Stomach (tissue), 19 donors: ENCODE measurements at places on chromosomes 4 and X. TPM values are rescaled to one million over a fixed set of nuclear protein-coding genes. Genes with fewer than 3 reads are reported as not detected.

DNA sequence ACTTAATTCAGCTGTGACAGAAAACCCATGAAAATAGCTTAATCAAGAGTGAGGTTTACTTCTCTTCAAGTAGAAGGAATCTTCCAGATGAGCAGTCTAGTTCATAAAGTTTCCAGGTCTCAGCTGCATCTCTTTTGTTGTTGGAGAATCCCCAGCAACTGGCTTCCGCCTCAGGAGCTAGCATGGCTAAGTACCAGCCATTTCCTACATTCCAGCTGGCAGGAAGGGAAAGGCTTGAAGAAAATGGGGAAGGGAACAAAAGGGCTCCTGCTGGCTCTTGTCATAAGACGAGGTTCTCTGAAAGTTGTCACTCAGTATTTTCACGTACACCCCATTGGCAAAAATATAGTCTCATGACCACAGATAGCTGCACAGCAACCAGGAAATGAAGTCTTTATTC, 27.3 kb upstream of the TRIM2 start:
- no peak for DNase-seq

DNA sequence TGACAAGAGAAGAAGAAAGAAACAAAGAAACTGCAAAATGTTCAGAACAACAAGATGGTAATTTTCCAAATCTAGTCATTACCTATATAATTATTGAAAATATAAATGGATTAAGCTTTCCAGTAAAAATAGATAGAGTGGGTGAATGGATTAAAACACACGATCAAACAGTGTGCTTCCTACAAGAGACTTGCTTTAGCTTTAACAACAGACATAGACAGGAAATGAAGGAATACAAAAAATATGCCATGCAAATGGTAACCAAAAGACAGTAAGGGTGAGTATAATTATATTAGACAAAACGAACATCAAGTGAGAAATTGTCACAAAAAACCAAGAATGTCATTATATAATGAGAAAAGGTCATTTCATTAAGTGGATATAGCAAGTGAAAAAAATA, 842.8 kb downstream of the CCSER1 start:
- DNase-seq = no peak

- no peak for DNase-seq
Measured at GRCh38 chr4:95839891-95840290, at the start of gene PDHA2. Gene PDHA2 (plus strand): TSS chr4:95840093. CDS start chr4:95840151, 58 bp downstream.

GRCh38 chr4:68361146-68361589, 11.3 kb upstream of the YTHDC1 start:
- no peak for DNase-seq

Gene DDX53
- total RNA-seq = not detected
